ENCODE measurements at places on chromosomes 1 and 21.

GRCh38 chr1:7940034-7940433 is 605 bp downstream of the TNFRSF9 start:
- no peak for DNase-seq

- DNase-seq, result no peak
Measured at GRCh38 chr1:42118125-42118524, 35.1 kb upstream of the GUCA2B start.

- no peak for DNase-seq
Measured at GRCh38 chr1:160711602-160712311, at the start of gene CD48. TSS of gene CD48 (minus strand) at chr1:160711822. CDS start at chr1:160711763, 59 bp downstream.

GRCh38 chr1:156401681-156402081 is 32.7 kb downstream of the RHBG start:
- no peak for DNase-seq

DNA sequence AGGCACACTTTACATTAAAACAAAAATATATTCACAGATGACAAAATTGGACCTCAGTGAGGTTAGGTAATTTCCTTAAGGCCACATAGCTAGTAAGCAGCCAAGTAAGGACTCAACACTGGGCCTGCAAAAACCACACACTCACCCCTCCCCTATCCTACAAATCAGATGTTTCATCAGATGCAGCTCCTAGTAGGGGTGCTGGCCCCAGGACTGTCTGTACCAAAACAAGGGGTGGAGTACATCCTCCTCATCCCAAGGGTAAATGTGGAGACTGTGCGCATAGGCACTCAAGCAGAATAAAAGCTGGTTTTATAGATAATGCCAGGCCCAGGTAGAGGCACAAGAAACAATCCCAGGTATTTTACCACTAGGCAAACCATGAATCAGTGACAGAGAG is 25.7 kb downstream of the URB1 start:
- DNase-seq, result no peak

DNA sequence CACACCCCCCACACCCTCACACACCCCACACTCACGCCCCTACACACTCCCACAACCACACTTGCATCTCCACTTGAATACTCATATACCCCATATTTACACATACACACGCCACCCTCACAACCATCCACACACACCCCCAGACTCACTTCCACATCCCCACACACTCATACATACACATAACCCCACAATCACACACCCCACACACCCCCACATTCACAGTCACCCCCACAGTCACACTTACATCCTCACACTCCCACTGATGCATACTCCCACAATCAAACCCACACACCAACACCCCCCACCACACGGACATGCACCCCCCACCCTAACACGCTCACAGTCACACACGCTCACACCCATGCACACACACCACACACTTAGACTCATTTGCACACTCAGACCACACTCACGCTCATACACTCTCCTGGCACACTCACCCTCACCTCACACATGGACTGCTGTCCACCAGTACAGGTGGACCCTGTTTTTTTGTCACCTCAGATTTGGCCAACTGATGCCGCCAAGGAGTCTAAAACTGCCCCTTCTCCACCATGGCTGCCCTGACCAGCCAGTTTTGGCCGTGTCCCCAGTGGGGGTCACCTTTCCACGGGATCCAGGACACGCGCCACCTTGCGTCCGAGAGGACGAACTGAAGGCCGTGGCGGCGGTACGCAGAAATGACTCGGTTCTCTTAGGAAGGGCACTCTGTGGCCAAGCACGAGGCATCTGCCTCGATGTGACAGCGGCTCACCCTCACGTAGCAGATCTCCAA is 45.3 kb upstream of the EDN2 start:
- DNase-seq, result no peak

- no peak for DNase-seq
Measured at GRCh38 chr21:40270047-40270446, 402.8 kb downstream of the PCP4 start.

- no peak for DNase-seq
Measured at GRCh38 chr1:31871703-31872102, 55.9 kb upstream of the SPOCD1 start.

DNA sequence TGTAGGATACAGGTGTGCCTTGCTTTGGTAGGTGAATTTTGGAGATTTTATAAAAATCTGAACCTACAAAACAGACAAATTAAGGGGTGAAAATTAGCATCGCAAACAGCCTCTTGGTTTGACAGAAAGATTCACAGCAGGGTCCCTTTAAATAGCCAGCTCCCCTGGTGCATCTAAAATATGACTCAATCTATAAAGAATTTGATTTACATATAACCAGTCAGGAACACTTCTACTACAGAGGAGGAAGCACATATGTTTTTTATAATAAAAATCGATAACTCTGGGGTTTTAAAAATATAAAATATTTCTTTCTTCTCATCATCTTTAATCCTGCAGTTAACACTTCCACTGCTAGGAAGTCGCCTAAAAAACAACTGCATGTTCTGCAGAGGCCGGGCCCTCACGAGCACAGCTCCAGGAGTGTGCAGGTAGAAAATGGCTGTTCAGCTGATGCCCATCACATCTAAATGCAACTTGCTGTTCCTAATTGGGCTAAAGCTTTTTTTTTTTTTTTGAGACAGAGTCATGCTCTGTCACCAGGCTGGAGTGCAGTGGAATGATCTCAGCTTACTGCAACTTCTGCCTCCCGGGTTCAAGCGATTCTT is 203.4 kb downstream of the HS2ST1 start:
- no peak for DNase-seq

- no peak for DNase-seq
Measured at GRCh38 chr1:197399755-197400521, 131.9 kb downstream of the CRB1 start.
